ENCODE measurements at places on chromosomes 11 and 22. TPM values are rescaled to one million over a fixed set of nuclear protein-coding genes. Genes with fewer than 3 reads are reported as not detected.

- no peak for DNase-seq
Observed at GRCh38 chr22:27985323-27986275, 66.5 kb upstream of the PITPNB start.

GRCh38 chr11:66388780-66389386 is 17.3 kb upstream of the SLC29A2 start:
- DNase-seq = peak; percentile 37

Gene VEGFB
- total RNA-seq = 48.3 TPM

DNA sequence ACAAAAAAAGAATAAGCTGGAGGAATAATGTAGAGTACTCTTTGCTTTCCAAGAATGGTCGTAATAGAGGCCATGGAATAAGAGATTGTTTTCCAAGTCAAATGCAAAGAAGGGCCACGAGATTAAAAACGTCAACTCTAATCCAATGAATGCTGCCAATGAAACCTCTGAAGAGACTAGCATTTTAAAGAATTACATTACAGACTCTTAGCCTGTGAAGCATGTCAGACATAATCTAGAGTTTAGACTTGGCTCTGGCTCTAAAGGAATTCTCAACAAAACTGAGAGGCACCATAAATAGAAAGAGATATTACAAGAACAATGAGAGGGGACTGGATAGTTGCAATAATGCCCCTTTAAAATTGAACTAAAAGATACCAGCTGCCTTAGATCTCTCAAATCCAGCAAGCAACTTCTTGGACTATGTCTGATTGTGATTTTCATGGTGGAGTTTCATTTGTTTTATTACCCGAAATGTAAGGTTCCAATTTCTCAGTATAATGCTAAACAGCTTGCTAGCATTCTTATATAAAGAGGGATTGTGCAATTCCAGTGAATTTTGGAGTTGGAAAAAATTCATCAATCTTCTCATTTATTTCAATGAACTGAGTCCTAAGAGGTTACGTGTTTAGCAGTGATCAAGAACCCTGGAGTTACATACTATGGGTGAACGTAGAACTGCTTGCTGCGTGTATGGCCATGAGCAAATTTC is 5.6 kb downstream of the ETS1 start:
- no peak for DNase-seq

Gene SLC5A12
- total RNA-seq = not detected

GRCh38 chr22:46878191-46878948 is 115.9 kb downstream of the TBC1D22A start:
- no peak for DNase-seq

DNA sequence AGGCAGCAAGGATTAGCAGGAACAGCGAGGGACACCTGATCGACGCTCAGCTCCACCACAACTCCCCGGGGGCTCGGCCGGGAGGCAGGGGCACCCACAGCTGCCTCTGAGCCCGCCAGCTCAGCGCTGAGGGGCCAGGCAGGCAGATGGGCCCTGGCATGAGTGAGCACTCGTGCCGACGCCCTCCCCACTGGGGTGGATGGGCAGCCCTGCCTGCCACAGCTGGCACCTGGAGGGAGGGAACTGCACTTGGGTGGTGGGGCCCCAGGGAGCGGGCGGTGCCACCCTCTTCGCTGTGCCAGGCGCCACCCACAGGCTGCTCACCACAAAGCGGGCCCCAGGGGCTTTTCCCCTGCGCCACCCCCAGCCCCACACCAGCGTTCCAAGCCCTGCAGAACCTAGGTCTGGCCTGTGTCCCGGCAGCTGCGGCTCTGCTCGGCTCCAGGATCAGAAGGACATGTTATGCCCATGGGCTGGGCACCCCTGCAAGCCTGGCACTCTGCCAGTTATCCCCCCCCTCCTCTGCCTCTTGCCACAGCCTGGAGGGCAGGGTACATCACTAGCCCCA is 28.8 kb downstream of the WNT7B start:
- DNase-seq = no peak

- DNase-seq = no peak
Observed at GRCh38 chr11:109423466-109424190, 1.6 kb downstream of the C11orf87 start.

DNA sequence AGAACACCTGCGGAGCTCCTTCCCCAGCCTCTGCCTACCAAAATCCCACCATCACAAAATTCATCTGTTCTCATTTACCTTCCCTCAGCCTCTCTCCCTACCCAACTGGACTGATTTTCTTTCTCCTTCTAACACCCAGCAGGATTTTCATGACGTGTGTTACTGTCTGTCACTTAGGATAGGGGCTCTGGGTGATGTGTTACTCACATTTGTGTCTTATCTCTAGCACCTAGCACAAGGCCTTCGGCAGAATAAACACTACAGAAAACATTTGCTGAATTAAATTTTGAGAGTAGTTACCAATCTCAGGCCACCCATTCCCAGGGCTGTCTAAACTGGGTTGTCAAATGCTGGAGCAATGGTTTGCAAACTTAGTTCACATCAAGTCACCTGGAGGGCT is 88.0 kb downstream of the NTM start:
- DNase-seq = no peak

- no peak for DNase-seq
Observed at GRCh38 chr11:88590361-88590760, 252.8 kb upstream of the CTSC start.

GRCh38 chr11:120324932-120325810 is at the start of gene TLCD5:
Gene TLCD5 (plus strand): TSS chr11:120325299. CDS start chr11:120327442, 2,143 bp downstream.
- no peak for DNase-seq

Gene SCGB1A1
- total RNA-seq = not detected

DNA sequence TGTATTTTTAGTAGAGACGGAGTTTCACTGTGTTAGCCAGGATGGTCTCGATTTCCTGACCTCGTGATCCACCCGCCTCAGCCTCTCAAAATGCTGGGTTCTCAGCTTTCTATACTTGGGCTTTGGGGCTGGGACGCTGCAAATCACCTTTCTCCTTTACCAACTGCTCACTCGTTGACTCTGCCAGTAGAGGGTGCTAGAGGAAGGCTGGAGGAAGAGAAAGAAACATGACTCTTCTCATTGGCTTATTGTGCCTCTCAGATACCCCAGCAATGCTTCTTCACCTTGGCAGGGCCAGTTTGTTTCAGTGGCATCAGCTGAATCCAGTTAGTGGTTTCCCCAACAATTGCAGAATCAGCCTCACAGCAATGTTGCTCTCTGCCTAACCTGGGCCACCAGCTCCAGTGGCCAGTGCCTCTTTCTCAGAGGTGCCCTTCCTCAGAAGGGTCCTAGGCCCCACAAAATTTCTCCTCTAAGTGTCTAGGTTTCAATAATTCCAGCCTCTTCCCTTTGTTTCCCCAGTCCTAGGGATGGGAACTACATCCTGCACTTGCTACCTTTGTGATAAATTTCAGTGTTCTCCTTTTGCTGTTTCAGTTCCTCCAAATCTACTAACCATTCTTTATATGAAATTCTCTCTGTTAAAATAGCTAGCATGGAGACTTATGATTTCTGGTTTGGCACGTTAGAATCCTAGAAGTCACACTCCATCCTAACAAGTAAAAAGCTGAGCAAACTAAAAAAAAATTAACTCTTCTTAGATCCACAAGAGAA is 71.5 kb upstream of the VSTM5 start:
- no peak for DNase-seq

DNA sequence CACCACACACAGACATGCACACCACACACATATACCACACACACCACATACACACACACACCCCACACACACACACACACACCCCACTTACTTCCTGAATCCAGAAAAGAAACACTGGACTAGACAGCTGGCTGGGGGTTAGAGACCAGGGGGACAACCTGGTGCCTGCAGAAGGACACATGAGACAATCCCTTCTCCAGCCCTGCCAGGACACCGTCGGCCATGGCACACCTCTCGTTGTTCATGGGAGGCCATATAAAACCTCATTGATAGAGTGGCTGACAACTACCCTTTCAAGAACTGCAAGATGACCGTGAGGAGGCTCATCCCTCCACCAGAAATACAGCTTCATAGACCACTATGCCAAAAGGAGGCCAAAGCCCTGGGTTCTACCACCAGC is 54.3 kb downstream of the IGSF9B start:
- DNase-seq = no peak

DNA sequence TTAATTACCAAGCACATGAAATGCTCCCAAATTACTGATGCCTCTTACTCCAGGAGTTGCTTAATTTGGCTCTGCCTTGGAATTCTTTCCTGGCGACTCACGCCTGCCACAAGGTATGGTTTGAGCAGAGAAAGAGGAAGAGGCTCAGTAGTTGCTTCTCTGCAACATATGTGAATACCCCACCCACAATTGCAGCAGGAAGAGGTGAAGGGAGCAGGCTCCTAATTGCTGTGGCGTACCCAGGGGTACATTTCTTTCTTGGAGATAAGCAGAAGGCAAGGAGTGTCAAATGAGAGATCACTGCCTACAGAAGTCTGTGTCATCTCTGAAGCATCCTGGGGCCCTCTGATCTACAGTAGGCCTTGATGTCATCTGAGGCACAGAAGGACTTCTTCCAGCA is 10.6 kb upstream of the NNMT start:
- DNase-seq = no peak

DNA sequence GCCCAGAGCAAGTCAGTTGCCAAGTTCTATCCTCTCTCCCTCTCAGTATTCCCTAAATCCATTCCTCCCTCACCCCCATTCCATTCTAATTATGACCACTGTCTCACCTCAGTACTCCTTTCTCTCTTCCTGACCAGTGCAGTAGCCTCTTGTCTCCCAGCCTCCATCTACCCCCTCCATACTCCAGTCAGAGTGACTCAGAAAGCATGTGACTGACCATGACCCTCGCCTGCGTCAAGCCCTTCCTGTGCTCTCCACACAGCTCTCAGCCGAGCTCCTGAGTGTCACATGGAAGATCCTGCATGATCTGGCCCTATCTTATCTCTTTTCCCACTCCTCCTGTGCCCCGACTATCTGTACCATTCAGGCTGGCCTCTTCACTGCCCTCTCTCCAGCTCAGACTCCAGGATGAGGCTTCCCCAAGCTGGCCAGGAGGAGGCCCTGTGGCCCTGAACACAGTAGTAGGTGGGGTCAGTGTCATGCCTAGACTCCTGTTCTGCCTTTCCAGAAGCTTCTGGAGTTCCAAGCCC is 42.6 kb downstream of the NEU3 start:
- DNase-seq = no peak

DNA sequence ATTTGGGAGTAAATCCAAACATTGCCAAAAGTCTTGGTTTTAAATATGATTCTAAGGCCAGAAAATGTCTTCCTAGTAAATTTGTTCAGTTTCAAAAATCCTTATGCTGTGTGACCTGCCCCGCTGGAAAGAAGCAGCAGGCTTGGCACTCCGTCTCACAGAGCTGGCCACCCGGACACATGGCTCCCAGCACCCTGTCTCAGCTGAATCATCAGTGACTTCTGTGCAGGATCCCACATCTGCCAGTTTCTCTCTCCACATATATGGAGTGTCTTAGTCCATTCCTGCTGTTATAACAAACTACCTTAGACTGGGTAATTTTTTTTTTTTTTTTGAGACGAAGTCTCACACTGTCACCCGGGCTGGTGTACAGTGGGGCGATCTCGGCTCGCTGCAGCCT is 356.7 kb downstream of the TBC1D22A start:
- DNase-seq = no peak

Gene BTG4
- total RNA-seq = not detected

- no peak for DNase-seq
Observed at GRCh38 chr11:62489204-62489603, 57.4 kb downstream of the AHNAK start.

GRCh38 chr22:27252282-27253049 is 549.1 kb downstream of the MN1 start:
- no peak for DNase-seq

- DNase-seq = no peak
Observed at GRCh38 chr22:27405672-27406388, 395.7 kb downstream of the MN1 start.

Gene FOLR2
- not detected for total RNA-seq

DNA sequence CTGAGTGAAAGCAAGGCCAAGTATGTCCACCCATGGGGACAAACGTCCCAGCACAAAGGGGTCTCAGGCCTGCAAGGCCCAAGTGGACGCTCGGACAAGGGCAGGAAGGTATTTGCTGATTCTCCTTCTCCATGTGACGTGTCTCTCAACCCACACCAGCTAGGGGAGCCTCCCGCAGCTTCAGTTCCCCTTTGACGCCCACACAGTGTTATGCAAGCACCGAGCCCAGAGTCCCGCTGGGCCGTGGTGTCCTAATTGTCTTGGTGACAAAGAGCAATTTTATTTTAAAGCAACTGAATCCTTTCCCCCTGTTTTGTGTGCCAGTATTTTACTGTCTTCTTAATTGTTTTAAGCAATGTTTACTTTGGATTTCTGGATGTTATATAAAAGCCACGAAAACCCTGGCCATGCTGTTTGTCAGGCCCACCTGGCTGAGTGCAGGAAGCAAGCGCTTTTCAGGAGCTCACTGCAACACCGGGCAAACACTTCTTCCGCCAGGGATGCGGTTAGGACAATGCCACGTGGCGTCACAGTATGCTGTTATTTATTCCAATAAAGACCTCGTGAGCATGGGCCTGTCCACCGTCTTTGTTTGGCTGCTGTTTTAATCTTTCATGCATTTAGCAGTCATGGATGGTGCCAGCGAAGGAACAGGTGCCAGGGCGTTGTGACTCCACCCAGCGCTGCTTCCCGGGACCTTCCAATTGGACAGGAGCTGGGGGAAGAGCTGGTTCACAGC is 8.2 kb upstream of the PARVG start:
- no peak for DNase-seq

DNA sequence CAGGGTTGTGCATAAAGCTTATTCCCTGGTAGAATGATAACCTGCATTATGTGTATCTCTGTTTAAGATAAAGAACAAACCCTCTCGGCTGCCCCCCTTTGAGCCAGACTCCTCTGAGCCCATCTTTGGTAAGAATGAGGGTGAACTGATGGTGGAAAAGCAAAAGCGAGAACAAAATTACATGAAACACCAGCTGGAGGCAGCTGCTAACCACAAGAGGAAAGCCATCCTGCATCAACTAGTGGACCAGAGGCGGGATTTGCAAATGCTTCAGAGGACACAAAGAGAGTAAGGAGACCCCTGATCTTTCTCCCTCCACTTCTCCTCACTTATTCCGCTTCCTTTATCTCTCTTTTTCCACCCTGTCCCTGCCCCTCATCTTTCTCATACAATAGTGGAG is 40.3 kb downstream of the CCDC81 start:
- no peak for DNase-seq

Gene SLC29A2
- total RNA-seq = 5.4 TPM

Gene OR10A2
- total RNA-seq = not detected

DNA sequence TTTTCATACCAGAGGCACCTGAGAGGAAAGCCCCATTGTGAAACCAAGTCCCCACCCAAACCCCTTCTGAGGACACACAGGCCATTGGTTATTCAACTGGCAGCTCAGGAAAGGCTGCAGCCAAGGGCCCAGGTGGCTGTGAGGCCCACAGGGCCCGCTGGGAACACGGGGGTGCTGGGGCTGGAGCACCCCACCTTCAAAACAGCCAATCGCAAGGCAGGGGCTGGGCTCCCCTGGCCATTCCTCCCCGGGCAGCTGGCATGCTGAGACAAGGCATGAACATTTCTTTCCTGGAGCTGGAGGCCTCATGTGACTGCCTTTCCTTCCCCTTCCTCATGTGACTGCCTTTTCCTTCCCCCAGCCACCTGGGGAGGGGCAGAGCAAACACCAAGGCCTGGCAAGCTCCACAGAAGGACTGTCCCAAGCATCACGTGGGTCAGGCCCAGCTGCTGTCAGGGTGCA is 76.9 kb downstream of the PIWIL3 start:
- DNase-seq = no peak

Gene CRYBB3
- not detected for total RNA-seq
